Left renal cortex interstitium (tissue), 4 donors: ENCODE measurements at places on chromosomes 3 and 15. TPM values are rescaled to one million over a fixed set of nuclear protein-coding genes. Genes with fewer than 3 reads are reported as not detected.

DNA sequence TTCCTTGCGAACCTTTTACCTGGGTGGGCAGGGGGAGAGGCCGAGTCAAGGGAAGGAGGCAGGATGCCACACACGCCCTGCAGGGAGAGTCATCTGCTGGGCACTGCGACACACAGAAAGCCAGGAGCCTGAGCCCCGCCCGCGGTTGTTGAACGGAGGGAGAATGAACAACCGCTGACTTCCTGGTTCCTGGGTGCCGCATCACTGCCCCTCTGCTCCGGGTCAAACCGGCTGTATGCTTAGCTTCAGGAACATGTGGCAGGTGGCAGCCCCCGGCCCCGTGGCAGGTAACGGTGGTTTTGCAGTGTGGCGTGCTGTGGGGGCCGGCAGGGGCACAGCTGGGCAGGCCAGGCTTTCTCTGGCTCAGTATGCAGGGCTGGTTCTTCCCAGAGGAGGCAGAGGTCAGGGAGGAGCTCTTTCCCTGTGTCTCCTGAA, 33.4 kb downstream of the APBA2 start:
- DNase-seq, result peak; percentile 41

Gene TM4SF1
- 65.2 TPM for polyA plus RNA-seq

Gene PLIN1
- 0.49 TPM for polyA plus RNA-seq

- DNase-seq, result no peak
Observed at GRCh38 chr3:106809623-106810299, 567.5 kb upstream of the CCDC54 start.

Gene ALG3
- polyA plus RNA-seq, result 29.1 TPM

- DNase-seq, result no peak
Observed at GRCh38 chr15:22795206-22796063, 9.0 kb downstream of the NIPA1 start.

GRCh38 chr3:54573858-54574257, 354.0 kb downstream of the LRTM1 start:
- DNase-seq, result no peak

GRCh38 chr3:171187706-171188290, 161.3 kb upstream of the SLC2A2 start:
- no peak for DNase-seq

Gene CNTN3
- polyA plus RNA-seq, result 5.8 TPM

Gene GHSR
- not detected for polyA plus RNA-seq

GRCh38 chr3:117853923-117854668, 1144.5 kb downstream of the TUSC7 start:
- DNase-seq, result no peak

Gene MME
- polyA plus RNA-seq, result 374 TPM

DNA sequence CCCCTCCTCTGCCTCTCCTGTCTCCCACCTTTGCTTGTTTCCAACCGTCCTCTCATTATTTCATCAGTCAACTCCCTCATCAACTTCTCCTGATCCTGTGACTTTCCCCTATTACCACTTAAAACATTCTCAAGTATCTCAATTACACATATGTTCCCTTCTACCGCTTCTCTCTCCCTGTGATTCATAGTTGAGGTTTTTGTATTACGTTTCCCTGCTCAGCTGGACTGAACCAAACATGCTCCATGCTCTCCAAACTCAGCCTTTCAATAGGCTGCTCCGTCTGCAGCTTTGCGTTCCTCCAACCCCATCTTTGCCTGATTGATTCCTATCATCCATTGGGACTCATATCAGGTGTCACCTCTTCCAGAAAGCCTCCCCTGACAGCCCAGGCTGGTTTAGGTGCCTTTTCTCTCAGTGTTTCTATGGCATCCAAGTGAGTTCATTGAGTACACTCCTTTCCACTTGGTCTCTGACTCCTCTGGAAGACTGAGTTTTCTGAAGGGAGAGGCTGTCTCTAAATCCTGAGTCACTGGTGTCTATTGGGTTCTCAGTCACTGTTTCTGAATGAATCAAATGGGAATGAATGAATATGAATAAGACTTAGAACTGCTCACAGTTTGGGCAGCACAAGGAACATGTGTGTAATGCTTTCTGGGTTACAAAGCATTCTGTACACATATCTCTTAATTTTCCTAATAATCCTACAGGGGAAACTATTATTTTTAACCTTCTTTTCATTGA, 56.4 kb downstream of the PLD1 start:
- DNase-seq, result no peak

DNA sequence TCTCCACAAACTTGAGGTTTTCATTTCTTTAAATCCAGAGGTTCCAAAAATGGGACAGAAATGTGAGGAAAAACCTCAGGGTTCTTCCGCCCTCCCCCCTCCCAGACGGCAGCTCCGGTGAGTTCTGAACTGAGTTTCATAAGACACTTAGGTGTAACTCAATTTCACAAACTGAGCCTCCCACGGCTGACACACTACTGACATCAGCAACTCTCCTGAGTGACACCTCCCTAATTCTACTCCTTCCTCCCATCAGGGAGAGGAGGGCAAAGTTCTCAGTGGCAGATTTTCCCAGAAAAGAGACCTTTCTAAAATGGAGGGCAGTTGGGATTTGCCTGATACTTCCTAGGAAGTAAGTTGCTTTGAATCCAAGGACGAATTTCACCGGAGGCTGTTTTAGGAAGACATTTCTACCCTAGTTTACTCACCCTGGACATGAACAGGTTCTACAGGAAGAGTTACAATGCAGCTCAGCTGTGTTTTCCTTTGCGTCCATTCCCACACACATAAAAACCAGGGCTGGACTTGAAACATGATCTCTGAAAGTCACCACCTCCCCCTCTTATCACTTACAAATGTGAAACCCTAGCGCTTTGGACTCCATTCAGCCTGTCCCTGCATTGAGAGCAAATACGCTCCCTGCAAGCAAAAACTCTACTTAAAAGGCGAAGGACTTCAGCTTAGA, 78.1 kb upstream of the LMOD3 start:
- peak; percentile 85 for DNase-seq

Gene GP5
- polyA plus RNA-seq, result 0.71 TPM

- no peak for DNase-seq
Observed at GRCh38 chr3:128486681-128487537, 6.1 kb downstream of the GATA2 start.

DNA sequence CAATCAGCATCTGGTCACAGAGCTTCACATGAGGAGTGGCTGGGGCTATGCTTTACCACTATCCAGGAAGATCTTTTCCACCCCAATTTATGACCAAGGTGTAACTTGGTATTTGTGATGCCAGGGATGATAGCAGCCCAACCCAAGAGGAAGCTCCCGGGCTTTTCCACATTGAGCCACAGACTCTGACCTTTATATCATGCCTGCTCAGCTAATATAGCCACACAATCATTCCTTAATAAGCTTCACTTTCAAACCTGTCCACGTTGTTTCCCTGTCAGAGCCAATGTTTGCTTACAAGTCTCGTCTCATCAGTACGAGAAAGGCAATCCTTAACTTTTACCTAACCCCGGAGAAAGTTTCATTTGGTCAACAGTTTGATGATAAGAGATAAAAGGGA, 330.9 kb downstream of the SHQ1 start:
- DNase-seq, result no peak

- DNase-seq, result no peak
Observed at GRCh38 chr3:49339581-49339940, 292 bp downstream of the USP4 start.

Gene SOX14
- not detected for polyA plus RNA-seq

Gene REC114
- not detected for polyA plus RNA-seq

Gene PDCD6IP
- 164 TPM for polyA plus RNA-seq

GRCh38 chr3:175266478-175266877, 407.3 kb downstream of the NAALADL2 start:
- DNase-seq, result no peak

- no peak for DNase-seq
Observed at GRCh38 chr3:195895078-195895860, 13.1 kb downstream of the TNK2 start.

DNA sequence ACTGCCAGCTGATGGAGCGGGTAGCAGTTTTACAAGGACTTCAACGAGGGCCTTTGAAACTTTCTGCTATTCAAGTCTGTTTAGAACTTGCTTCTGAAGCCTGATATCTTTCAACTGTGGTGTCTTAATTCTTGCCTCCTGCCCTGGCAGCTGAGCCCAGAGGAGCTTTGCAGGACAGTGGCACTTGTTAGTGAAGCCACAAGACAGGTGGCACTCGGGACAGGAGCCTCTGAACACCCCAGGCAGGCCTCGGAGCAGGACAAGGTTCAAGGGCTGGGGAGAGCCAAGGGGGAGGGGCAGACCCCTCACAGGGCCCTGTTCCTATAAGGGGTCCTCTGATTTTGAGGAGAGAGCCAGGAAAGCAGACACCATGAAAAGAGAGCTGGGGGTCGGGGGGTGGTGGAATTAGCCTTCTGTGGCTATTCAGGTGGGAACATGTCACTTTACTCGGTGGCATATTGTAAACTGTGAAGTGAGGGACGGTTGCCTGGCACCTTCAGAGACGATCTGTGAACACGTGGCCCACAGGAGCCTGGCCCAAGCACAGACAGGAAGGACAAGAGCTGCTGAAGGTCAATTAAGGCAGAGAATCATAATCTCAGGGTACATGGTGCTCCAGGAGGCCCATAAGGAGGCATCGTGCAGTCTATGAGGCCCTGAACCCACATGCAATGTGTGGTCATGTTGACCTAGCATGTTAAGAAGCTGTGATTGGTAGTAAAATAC, 30.1 kb upstream of the KY start:
- no peak for DNase-seq

GRCh38 chr3:169662132-169662842, 1.2 kb downstream of the MECOM start:
- peak; percentile 56 for DNase-seq

Gene GPR176
- polyA plus RNA-seq, result 13.5 TPM

DNA sequence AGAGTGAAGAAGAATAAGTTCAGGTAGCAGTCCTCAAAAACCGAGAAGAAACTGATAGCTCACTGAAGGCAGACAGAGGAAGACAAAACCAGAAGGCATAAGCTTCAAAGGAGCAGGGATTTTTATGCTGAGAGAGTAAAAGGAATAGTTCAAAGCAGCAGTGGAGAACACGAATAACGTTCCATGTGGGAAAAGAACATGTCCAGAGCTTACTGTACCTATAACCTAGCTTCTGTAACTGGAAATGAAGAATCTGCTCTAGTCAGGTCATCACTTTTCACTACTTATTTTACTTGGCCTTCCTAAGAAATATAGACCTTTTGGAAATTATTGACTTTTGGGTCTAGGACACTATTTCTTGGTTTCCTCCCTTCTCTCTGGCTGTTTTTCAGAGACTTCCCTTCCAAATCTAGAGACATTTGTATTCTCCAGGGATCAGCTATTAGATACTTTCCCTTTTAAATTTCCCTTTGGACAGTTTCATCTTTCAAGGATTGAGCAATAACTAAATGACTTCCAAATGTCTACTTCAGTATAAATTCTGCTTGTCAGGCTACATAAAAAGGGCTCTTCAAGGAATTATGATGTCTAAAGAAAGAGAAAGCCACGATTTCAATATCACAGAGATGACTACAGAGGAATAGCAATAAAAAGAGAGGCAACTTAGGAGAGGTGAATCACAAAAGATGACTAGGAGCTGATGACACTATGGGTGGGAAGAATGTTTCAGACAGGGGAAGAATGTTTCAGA, 46.7 kb downstream of the UBE3A start:
- no peak for DNase-seq

DNA sequence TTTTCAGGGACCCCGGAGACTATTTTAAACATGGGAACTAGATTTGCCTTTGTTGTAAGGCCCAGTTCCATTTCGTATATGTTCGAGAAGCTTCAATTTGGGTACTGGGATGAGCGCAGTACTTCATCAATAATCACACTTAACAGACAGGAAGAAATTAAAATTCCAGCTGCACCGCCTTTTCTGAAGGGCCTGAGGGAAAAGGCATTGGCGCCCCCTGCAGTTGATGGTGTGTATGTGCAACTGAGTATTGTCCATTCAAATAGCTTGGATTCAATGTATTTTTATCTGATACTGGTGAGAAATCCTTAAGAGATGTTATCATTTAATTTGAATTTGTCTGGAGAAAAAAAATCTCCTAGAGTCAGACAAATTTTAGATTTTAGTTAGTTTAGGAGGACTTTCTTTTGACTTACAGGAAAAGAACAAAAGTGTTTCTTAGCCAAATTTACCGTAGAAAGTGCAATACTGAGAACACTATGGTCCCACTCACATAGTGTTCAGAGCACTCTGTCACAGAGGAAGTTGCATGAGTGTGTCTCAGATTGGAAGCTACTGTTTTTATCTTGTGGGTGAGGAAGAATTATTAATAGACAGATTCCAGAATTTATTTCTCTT, 5.4 kb upstream of the ALDH1A2 start:
- DNase-seq, result no peak

DNA sequence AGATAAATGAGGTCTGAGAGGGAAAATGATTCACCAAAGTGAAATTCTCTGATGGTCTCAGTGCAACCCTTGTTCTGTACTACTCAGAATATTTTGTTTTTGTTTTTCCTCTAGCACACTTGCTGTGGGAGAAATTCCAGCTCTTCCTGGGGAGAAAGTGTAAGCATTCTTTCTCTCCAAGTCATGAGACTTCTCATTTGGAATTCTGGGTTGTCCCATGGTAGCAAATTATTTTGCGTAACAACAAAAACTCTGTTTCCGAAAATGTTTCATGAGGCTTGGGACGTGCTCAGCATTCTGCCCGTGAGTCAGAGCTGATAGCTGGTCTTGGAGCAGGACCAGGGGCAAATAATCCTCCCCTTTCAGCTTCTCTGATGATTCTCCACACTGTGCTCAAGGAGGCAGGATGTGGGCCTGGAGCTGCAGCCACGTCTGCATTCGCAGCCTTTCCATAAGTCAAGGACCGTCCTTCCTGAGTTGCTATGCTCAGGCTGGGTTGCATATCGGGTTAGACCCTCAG, 70.3 kb downstream of the SENP2 start:
- no peak for DNase-seq

Gene C3orf18
- 15.7 TPM for polyA plus RNA-seq

GRCh38 chr3:23949784-23950183, 4.7 kb downstream of the NR1D2 start:
- DNase-seq, result no peak

GRCh38 chr3:66629982-66630368, 129.2 kb upstream of the LRIG1 start:
- DNase-seq, result no peak

DNA sequence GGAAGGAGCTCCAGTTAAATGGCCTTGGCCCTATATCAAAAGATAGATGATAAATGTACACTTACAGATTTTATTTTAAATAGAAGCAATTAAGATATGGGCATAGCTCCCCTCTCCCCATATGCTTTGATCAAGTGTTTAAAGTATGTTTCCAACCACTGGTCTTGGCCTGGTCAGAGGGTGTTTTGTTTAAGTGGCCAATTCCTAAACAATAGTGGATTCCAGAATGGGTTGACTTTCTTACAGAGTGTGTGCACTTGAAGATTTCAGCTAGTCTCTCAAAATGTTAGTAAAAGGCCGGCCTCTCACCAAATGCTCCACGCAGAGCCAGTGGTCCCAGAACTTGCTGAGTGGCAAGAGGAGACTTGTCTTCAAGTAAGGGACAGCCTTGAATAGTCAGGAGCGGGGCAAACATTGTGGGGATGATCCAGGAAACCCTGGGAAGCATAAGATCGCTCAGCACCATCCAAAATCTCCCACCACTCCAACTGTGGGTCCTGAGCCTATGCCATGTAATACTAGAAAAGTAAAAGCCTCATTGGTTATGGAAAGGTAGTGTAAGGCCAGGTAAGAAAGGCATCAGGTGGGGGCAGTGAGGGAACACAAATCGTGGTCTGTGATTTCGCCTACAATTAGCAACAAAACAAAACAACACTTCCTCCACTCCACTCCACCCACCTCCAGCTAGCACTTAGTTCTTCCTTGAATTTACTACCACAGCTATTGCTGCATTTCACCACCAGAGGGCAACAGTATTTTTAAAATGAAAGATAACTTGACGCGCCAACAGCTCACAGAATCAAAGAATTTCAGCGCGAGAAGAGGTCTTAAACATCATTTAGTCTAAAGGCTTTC, 4.8 kb downstream of the RARRES1 start:
- no peak for DNase-seq

- no peak for DNase-seq
Observed at GRCh38 chr3:2543247-2543646, 444.6 kb downstream of the CNTN4 start.
